ENCODE measurements at places on chromosomes 7 and 10. TPM values are rescaled to one million over a fixed set of nuclear protein-coding genes. Genes with fewer than 3 reads are reported as not detected.

The PRPS1L1 gene
- total RNA-seq, result not detected

The FAM25G gene
- total RNA-seq, result not detected

DNA sequence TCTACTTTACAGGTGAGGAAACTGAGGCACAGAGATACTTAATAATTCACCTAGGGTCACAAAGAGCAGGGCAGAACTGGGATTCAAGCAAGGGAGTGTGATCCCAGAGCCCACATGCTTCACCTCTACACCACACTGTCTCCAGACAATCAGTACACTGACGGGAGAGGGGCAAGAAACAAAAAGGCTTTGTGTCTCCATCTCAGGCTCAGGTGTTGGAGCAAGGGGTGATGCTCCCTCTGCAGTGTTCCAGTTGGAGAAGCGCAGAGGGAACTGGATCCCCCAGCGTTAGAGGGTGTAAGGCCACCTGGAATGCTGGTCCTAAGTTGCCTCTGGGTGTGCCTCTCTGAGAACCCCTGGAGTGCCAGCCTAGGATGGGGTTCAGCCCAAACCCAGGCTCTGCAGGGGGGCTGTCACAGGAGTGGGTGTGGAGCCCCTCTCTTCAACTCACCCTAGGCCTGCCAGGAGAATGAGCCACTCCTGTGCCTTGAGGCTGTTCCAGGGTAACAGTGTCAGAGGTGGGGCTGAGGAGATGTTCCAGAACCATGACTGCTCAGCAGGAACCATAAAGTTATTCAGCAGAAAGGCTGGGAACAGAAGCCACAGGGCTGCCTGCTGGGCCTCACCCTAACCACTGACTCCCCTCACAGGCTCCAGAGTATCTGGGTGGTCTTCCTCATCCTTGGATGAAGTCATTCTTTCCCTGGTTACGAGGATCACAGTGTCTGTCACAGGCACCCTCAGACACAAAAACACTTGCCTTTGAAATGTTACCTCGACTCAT, 5.5 kb downstream of the RBP4 start:
- DNase-seq, result peak; percentile 89
- no peaks in the 10 kb centered on the region for H3K27me3 ChIP-seq
- peak overlapping the region; percentile 89 for H3K27ac ChIP-seq
- peaks cover 3% of the 10 kb centered on the region for H3K36me3 ChIP-seq
- H3K4me3 ChIP-seq, result no peak overlapping the region

GRCh38 chr7:14606101-14606500, 296.4 kb downstream of the DGKB start:
- H3K4me1 ChIP-seq, result no peaks in the 10 kb centered on the region
- no peaks in the 10 kb centered on the region for H3K27me3 ChIP-seq

GRCh38 chr10:72906446-72906845, 12.9 kb downstream of the OIT3 start:
- H3K4me1 ChIP-seq, result no peaks in the 10 kb centered on the region
- no peaks in the 10 kb centered on the region for H3K36me3 ChIP-seq
- H3K27ac ChIP-seq, result no peak overlapping the region
- no peak overlapping the region for H3K4me3 ChIP-seq
- no peak for DNase-seq

The GIMAP1 gene
- total RNA-seq, result not detected

Measured in SJSA1 (cell line).